ENCODE measurements at places on chromosomes 1 and 21.

DNA sequence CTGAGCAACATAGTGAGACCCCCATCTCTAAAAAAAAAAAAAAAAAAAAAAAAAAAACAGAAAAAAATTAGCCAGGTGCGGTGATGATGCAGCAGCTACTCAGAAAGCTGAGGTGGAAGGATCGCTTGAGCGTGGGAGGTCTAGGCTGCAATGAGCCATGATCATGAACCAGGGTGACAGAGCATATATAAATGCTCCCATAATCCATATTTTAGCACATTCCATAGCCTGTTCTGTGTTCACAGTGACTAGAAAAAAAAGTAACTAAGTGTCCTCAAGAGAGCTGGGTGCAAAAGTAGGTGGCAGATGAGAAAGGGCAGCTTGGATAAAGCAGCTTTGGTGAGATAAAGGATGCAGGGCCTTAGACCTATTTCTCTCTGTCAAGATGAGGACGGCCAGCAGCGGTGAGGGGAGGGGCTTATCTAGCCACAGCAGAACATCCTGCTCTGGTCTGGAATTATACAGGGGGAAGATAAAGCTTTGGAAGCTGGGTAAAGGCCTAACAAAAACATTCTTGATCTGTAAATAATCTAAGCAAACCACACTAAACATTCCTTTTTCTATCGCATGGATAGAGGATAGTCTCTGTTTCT is 205.3 kb downstream of the DAB1 start:
- DNase-seq, result no peak

DNA sequence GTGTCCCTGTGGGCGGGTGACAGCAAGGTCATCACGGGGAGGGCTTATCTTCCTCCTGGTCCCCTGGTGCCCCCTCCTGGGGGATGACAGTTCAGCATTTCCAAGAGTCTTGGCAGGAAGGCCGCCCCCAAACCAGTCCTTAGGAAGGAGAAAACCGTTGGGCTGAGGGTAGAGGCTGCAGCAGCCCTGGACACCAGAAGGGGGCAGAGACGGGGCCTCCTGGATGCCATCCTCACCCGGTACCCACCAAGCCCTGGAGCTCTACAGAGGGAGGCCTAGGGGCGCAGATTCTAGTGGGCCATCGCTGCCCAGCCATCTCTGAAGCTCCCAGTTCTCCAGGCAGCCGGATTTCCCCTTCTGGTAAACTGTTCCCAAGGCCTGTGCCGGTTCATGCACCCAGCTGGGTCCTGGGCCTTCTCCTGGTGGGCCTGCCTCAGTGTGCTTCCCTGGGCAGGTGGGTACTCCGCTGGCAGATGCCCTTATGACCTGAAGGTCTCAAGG is 14.8 kb upstream of the ZNF669 start:
- DNase-seq, result no peak

DNA sequence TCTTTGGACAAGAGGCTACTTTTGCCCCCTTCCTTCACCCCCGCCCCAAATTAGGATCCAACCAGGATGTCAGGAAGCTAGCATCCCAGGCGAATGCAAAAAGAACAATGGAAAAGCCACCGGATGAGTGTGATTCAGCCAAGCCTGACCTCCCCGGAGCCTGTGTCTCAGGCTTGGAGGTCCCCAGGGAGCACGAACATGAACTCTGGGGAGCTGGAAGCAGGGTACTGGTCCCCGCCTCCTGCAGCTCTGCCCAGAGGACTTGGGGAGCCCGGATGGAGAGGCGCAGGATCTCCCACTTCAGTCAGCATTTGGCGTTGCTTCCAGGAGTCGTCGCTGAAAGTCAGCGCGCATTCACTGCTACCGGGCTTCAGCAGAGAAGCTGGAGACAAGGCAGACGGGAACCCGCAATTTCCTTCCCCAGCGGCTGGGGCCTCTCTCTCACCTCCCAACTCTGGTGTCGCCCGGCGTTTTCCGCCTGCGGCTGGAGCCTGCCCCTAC is 1.8 kb upstream of the TBX15 start:
- no peak for DNase-seq

DNA sequence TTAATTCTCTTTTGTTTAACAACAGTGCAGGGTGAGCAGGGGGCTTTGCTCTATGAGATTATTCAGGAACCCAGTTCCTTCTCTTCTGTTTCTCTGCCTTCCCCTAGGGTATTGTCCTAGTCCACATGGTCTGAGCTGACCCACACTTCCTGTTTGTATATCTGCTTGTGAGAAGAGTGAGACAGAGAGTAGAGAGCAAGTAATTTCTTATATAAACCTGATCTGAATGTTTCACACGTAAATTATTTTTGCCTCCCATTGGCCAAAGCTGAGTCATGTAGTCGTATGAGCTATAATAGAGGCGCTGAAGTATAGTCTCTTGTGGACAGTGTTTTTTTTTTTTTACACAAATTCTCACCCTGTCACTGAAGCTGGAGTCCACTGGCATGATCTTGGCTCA is 134.2 kb upstream of the SERTAD4 start:
- DNase-seq, result no peak

DNA sequence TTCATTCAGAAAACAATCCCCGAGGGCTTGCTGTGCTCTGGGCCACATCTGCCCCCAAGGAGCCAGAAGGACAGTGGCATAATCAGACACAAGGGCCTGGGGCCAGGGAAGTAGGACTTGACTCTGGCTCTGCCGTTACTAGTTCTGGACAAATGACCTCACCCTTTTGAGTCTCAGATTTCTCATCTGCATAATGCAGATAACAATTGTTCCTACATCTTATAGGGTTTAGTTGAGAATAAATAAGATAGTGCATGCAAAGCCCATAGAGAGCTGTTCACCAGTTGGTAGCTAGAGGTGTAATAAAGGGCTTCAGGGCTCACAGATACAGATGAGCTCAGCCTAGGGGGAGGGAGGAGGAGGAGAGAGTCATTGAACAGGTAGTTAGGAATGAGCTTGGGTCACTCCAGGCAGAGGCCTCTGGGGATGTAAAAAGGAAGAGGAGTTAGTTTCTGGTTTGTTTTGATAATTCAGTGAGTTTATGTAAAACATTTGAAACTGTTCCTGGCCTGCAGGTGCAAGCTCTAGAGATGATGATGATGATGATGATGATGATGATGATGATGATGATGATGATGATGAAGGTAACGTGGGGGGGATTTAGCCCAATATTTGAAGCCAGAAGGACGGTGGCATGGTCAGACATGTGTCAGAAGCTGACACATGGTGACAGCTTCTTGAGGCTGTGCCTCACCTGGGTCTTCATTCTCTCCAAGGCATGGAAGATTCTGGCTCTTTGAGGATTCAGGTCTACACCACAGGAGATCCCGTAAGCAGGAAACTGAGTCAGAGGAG is 858 bp downstream of the LACTBL1 start:
- DNase-seq, result no peak

DNA sequence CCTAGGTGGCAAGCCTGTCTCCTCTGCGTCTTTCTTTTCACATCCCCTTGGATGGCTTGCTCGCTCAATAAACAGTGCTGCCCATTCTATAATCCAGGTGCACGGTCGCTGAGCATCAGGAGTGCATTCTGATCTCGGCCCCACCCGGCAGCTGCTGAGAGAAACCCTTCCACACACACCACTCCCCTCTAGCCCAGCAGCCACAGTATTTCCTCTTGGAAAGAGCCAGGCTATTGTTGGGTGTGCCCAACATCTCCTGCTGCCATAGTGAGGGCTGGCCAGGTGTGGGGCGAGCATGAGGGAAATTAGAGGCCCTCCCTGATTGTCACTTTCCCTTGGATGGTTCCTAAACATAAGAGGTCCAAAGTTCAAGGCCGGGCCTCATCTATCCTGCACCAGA is 24.7 kb downstream of the GPA33 start:
- no peak for DNase-seq

DNA sequence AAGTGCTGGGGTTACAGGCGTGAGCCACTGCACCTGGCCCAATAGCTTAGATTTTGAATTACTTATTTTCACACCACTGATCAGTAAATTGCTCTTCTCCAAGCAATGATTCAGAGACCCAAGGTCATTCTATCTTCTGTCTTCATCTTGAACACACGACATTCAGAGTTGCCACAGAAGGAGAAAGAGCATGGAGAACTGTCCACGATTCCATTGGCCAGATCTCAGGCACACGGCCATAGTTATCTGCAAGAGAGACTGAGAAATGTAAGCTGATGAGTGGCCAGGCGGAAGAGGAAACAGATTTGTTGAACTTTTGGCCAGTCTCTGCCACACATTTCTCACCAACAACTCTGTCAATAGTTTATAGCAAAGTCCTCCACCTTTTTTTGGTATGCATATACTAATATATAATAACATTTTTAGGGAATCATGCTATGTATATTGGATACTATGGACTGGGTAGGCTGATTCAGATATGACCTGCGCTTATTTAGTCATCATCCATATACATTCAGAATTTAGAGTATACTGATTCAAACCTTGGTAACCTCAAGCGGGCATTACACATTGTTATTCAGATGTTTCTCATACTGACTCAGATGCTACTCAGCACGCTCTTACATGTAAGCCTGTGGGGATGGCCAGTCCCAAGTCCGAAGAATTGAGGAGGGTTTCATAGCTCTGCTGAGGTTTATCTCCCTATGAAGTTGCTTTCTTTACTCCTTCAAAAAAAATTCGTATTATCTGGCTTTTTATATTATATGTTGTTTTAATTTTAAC is 25.5 kb upstream of the CAP1 start:
- peak; percentile 49 for DNase-seq

- DNase-seq, result peak; percentile 14
These were observed 62.8 kb upstream of the LAX1 start for GRCh38 chr1:203702130-203702577.

DNA sequence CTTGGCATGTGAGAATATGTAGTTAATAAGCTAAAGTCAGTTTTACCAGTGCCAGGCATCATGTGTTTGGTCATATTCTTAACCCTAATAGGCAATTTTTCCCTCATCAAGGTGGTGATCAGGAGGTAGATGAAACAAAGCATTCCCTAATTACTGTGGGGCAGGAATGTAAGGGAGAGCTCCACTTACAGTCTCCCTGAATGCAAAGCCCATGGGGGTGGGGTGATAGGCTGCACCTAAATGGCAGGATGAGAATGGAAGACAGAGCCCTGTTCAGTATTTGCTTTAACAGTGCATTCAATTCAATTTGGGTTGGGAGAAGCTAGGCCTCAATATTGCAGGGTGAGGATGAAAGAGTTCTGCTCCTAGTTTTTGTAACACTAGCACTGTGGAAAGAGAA is 23.4 kb downstream of the ZNF678 start:
- DNase-seq, result no peak

DNA sequence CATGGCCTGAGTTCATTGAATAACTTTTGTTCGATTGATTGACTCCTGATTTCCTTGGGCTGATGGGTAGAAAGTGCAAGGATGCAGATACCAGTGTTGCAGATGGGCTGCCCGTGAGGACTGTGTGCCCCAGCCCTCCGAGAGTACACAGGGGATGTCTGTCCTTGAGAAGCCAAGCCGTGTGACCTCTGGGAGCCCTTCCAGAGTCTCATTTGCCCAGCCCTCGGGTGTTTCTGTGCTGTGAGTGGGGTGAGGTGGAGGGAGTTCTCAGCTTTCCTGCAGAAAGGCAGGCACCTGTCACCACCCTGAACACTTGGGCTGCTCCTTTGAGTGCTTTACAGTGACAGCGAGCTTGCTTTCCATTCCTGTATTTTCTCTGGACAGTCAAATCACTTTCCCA is 96.4 kb upstream of the CACNA1E start:
- no peak for DNase-seq

DNA sequence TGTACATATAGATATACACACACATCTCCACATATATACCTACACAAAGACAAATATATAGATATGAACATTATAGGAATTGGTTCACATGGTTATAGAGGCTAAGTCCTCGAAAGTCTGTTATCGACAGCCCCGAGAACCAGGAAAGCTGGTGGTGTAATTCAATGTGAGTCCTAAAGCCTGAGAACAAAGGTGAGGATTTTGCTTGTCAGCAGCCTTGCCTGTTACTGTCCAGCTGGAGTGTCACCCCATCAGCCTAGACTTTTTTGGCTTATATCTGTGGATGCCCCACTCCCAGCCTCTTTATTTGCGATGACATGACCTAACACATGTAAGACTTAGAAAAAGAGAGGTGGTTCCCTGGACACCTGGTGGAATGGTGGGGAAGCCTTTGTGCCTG is 97.0 kb downstream of the GIPC2 start:
- DNase-seq, result no peak

- DNase-seq, result peak; percentile 38
These were observed 8.9 kb downstream of the XKR8 start for GRCh38 chr1:27968692-27969091.

GRCh38 chr21:25493722-25494121 is 113.6 kb downstream of the MRPL39 start:
- no peak for DNase-seq

GRCh38 chr1:217059401-217059800 is 336.2 kb upstream of the ESRRG start:
- DNase-seq, result no peak
